NT2/D1 (cell line): ENCODE measurements at places on chromosomes 6 and 20.

DNA sequence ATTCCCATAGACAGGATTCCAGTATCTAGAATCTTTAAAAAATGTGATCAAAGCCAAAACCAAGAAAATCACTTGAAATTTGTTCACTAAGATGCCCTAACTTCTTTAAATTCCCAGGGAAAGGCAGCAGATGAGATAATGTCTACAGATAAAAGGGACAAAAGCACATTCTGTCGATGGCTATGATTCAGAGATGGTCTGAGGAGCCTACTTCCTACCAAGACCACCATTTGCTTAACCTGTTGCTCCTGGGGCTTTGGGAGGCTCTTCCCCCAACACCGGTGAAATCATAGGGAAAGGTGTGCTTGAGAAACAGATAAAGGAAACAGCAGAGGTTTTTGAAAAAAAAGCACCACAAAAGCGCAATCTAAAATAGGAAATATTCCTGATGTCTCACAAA, 118.3 kb upstream of the MAP7 start:
- no peak for DNase-seq

- DNase-seq, result no peak
Measured at GRCh38 chr20:10531848-10532247, 96.7 kb downstream of the SLX4IP start.

DNA sequence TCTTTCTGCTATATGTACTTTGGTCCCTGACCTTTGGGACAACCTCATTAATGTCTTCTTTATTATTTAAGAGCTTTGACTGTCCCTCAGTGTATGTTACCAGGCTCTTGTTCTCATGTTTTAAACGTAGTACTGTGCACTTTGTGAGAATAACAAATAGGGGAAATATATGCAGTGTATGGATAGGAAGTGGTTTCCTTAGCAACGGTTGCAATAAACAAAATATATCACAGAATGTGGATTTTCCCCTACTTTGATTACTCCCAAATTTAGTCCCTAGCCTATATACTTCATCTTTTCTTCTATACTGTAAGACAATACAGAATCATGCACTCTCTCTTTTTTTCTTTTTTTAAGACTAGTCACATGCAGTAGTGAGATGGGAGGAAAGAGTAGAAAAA, 123.8 kb upstream of the AKIRIN2 start:
- no peak for DNase-seq

GRCh38 chr20:58847463-58847862, 3.2 kb downstream of the GNAS-AS1 start:
- DNase-seq, result no peak

GRCh38 chr6:109526905-109527628, 44.0 kb upstream of the ZBTB24 start:
- DNase-seq, result peak; percentile 44

DNA sequence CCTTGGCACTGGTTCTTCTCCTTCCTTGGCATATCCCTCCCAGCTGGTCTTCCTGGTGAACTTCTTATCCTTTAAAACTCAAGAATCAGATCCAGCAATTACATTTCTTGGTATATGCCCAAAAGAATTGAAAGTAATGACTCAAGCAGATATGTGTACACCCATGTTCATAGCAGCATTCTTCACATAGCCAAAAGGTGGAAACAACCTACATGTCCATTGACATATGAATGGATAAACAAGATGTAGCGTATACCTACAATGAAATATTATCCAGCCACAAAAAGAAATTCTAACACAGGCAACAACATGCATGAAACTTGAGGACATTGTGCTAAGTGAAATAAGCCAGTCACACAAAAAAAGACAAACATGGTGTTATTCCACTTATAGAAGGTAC, 103.7 kb upstream of the NT5E start:
- no peak for DNase-seq

GRCh38 chr6:159112714-159113113, 56.5 kb upstream of the FNDC1 start:
- DNase-seq, result no peak

GRCh38 chr20:51132279-51132678, 109.4 kb upstream of the KCNG1 start:
- no peak for DNase-seq

DNA sequence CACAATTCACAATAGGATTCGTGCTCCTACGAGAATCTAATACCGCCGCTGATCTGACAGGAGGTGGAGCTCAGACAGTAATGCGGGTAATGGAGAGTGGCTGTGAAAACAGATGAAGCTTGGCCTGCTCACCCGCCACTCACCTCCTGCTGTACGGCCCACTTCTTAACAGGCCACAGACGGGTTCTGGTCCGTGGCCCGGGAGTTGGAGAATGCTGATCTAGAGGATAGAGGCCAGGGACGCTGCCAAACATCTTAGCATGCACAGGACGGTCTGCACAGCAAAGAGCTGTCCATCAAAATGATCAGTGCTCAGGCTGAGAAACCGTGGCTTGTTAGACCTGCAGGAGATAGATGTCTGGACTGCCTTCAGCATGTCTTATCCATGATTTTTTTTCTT, 186.4 kb downstream of the SASH1 start:
- DNase-seq, result no peak

- no peak for DNase-seq
Measured at GRCh38 chr20:25047766-25048165, 10.2 kb downstream of the ACSS1 start.

DNA sequence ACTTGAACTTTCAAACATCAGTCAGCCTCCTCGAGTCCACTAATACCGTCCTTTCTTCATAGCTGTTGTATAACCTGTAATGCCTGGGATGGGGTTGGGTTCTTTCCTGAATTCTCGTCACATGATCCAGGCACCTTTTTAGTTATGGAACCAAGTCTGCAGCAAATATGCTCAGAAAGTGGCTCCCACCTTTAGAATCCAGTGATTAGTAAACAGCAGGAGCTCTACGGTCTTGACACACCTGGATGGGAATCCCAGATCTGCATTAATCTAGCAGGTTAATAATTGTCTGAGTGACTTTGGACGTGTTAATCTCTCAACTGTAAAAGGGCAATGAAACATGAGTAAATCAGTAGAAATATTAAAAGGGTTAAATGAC, 729 bp upstream of the ZHX3 start:
- DNase-seq, result no peak

DNA sequence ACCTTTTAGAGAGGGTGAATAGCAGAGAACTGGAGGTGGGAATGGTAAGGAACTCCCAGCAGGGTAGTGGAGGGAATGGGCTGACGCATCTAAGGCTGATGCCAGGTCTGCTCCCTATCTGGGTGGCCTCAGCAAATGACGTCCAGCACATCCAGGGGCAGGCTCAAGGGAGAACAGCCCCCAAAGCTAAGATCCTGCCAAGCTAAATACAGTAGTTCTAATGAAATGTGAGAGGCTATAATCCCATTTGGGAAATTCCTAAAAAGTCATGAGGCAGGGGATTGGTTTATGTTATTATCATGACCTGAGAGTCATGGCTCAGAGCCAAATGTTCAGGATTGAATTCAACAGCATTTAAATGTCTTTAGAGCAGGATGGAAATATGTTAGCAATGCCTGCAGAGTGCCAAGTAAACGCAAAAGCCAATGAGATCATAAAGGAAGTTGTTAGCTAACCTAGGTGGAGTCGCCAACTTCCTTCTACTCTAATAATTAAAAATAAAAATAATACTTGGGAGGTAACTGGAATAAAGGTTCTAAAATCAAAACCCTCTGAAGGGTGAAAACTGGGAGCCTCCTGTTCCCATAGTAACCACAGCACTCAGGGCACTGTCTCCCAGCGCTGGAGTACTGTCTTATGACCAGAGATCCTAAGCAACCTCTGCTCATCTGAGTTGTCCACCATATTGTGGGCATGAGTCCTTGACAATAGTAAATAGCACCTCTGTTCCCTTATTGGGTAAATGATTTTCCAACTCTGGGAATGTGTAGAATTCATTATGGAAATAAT, 34.8 kb downstream of the IYD start:
- DNase-seq, result no peak

- no peak for DNase-seq
Measured at GRCh38 chr6:125985979-125986300, 400 bp upstream of the TRMT11 start.

DNA sequence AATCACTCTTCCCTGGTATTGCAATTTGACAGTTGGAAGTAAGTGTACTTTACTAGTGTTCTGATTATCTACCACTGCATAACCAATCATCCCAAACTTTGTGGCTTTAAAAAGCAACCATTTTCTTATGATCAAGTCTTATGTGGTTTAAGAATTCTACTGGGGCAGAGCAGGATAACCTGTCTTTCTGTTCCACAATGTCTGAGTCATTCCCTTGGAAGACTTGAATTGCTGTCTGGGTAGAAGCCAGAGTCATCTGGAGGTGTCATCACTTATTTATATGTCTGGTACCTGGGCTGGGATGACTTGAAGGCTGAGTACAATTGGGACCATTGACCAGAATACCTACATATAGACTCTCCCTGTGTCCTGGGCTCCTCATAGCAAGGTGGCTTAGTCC, 644.3 kb downstream of the HDGFL1 start:
- no peak for DNase-seq

DNA sequence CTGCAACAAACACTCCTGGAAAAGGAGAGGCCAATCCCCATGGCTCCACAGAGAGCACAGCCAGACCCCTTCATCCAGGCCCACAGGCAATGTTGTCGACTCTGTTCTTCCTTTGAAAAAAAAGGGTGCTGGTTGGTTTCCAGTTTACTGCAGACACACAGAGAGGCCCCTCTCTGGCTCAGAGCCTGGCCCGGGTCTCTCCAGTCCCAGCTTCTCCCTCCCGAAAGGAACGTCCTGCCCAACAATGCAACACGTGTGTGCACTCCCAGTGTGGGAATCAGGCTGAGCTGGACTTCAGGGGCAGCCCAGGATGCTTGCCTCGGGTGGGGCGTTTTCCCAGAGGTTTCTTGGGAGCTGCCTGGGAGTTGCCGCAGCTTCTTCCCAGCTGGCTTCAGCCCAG, 4.5 kb upstream of the NKAIN4 start:
- no peak for DNase-seq

DNA sequence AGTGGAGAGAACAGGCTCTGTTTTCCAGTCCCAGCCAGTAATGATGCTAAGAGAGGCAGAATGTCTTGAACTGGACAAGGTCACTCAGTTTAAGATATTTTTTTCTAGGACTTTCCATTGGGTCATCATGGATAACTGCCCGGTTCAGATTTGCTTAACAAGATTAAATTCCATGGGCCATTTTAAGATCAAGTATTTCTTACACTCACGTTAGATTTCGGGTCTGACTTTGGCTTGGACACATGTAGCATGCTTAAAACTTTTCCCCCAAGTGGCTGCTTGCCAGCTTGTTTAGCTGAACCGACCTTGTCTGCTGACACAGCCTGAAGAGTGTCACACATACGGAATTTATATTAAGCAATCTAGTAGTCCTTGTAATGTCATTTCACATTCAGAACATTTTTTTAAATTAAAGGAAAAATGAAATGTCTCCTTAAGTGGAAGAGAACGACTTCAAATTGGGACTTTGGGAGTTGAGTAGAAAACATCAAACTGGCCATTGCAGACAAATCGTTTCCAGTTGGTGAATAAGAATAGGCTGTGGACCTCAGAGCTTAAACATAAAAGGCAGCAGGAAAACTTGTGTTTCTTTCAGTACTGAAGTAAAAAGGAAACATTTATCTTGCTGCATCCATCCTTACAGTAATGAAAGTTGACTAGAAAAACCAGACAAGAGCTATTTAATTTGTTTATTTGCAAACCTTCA, 29.0 kb downstream of the ARMC2 start:
- DNase-seq, result no peak

- no peak for DNase-seq
Measured at GRCh38 chr6:3868544-3868943, 19.4 kb downstream of the FAM50B start.

GRCh38 chr6:168250250-168250649, 69.3 kb downstream of the DACT2 start:
- DNase-seq, result no peak

DNA sequence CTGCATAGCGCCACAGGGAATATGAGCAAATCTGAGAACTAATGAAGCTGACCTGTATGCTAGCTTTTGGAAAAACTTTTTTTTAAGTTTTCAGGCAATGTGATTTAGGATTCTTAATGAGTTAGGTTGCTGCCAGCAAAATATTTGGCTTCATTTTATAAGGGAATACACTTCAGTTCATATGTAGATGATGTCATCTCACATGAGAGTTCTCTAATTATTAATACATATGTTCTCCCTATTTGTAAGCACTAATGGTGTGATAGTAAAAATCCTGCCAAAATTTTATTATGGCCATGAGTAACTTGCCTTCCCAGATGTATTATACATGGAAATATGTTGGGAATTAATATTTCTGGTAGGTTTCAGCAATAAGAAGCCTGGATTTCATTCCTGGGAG, 573.8 kb downstream of the EPM2A start:
- DNase-seq, result no peak

DNA sequence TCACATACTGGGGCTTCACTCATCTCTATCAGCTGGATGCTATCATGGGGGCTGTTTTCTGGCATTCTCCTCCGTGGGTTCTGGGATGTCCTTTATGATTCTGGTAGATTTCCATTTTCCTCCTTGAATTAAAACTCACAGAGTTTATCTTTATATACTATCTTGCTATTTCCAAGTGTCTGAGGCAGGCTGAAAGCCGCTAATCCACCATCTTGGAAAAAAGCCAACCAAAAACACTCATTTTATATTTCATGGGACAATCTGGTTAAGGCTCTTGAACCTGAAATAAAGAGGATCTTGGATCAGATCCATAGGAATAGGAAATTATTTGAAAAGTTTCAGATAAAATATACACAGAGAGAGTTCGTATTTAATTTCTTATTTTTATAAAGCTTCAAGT, 86.0 kb downstream of the AFG1L start:
- no peak for DNase-seq

DNA sequence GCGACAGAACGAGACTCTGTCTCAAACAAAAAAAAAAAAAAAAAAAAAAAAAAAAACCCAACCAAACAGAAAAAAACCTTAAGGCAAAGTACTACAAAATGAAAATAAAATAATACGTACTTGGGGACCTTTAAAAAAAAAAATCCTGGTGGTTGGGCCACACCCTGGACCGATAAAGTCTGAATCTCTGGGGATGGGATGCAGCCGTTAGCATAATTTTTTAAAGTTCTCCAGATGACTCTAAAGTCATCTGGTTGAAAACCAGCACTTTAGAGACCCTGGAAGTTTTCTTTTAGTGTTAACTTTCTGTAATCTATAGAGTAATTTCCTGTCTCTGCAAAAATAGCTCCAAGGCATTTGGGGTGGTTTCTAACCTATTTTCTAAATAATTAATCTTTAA, 142.9 kb upstream of the SALL4 start:
- no peak for DNase-seq

DNA sequence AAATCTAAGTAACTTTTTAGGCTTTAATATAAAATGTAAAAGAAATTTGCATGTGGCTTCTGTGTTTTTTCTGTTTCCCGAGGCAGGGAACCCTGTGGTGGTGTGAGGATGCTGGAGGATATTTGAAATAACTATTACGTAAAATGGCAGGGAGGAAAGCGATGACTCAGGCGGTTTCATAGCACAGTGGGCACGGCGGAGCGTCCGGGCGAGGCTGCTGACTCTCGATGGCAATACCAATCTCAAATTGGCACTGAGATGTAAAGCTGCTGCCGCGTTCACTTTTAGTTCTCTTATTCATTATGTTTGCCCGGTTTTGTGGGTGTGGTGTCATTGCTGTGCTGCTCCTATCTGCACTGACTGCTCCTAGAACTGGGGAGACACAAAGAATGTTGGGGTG, 254.3 kb downstream of the THBS2 start:
- no peak for DNase-seq
